ENCODE measurements at places on chromosomes 7 and 10. TPM values are rescaled to one million over a fixed set of nuclear protein-coding genes. Genes with fewer than 3 reads are reported as not detected.
A peak's percentile ranks its signal among the peaks of the same experiment; 100 is the strongest.

DNA sequence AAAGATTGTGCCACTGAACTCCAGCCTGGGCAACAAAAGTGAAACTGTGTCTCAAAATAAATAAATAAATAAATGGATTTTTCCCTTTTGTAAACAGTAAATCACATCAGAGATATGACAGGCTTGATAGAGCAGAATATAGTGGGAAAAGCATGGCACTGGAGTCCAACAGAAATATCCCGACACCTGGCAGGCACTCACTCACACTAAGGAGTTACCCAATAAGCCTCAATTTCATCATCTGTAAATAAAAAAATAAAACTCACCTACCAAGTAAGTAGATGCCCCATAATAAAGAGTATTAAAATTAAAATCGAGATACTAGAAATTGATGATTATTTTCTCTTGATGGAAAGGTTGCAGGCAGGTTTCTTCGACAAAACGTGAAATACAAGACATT, 1.7 kb downstream of the ATE1 start:
- DNase-seq: no peak
- peaks cover 6% of the 10 kb centered on the region for H3K4me1 ChIP-seq
- H3K36me3 ChIP-seq: peaks cover 15% of the 10 kb centered on the region
- H3K27me3 ChIP-seq: no peaks in the 10 kb centered on the region
- H3K27ac ChIP-seq: peak overlapping the region; percentile 97
- H3K4me3 ChIP-seq: no peak overlapping the region

- H3K4me3 ChIP-seq: no peak overlapping the region
- H3K27ac ChIP-seq: no peak overlapping the region
- no peak for DNase-seq
- H3K36me3 ChIP-seq: no peaks in the 10 kb centered on the region
- no peaks in the 10 kb centered on the region for H3K27me3 ChIP-seq
- no peaks in the 10 kb centered on the region for H3K4me1 ChIP-seq
Measured at GRCh38 chr7:133539016-133539415, 286.1 kb downstream of the EXOC4 start.

- H3K36me3 ChIP-seq: no peaks in the 10 kb centered on the region
- no peak for DNase-seq
- H3K27ac ChIP-seq: no peak overlapping the region
- peaks cover 4% of the 10 kb centered on the region for H3K4me1 ChIP-seq
- no peaks in the 10 kb centered on the region for H3K27me3 ChIP-seq
Measured at GRCh38 chr10:120095875-120096274, 203.3 kb downstream of the SEC23IP start.

DNA sequence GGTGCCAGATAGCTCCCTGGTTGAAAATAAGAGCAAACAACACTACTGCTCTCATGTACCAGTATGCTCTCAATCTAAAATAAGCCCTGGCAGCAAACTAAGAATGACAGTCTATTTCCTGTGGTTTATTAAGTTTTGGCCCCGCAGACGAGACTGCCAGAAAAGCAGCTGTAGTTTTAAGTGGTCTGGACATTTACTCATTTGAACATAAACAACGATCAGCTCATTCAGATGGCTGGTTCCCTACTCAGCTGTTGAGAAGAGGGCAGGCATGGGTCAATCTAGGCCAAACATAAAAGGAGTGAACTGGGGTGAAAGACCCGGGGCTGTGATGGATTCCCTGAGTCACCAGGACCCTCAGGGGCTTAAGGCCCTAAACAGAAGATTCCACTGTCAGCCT, 4.5 kb downstream of the TRIL start:
- no peak overlapping the region for H3K4me3 ChIP-seq
- H3K4me1 ChIP-seq: peaks cover 37% of the 10 kb centered on the region
- peaks cover 16% of the 10 kb centered on the region for H3K27me3 ChIP-seq
- H3K36me3 ChIP-seq: no peaks in the 10 kb centered on the region

The CYP2E1 gene
- 1.4 TPM for polyA plus RNA-seq

The WEE2 gene
- not detected for polyA plus RNA-seq

The CYP3A4 gene
- not detected for polyA plus RNA-seq

The INSYN2A gene
- polyA plus RNA-seq: 0.87 TPM
